ENCODE measurements at places on chromosomes 7 and 10.
A peak's percentile ranks its signal among the peaks of the same experiment; 100 is the strongest.

DNA sequence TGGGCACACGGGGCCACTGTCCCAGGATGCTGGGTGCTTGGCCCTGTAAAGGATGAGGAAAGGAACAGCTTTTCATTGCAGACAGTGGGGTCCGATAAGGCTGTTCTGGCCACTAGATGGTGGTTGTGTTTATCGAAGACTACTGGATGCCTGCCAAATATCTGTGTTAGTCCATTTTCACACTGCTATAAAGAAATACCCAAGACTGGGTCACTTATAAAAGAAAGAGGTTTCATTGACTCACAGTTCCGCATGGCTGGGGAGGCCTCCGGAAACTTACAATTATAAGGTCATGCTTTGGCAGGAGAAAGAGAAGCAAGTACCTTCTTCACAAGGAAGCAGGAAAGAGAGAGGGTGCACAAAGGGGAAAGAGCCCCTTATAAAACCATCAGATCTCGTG lies 32.2 kb upstream of the GARS1 start:
- no peak for DNase-seq
- no peaks in the 10 kb centered on the region for H3K27me3 ChIP-seq
- peaks cover 1% of the 10 kb centered on the region for H3K36me3 ChIP-seq
- no peaks in the 10 kb centered on the region for H3K4me1 ChIP-seq

DNA sequence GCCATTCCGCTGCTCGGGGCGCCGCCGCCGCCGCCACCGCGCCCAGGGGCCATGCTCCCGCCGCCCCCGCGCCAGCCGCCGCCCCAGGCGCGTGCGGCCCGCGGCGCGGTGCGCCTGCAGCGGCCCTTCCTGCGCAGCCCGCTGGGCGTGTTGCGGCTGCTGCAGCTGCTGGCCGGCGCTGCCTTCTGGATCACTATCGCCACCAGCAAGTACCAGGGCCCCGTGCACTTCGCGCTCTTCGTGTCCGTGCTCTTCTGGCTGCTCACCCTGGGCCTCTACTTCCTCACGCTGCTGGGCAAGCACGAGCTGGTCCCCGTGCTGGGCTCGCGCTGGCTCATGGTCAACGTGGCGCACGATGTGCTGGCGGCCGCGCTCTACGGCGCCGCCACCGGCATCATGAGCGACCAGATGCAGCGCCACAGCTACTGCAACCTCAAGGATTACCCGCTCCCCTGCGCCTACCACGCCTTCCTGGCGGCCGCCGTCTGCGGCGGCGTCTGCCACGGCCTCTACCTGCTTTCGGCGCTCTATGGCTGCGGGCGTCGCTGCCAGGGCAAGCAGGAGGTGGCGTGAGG lies 383 bp downstream of the MARVELD1 start:
- peak overlapping the region; percentile 97 for H3K27ac ChIP-seq
- H3K27me3 ChIP-seq = peaks cover 43% of the 10 kb centered on the region
- H3K36me3 ChIP-seq = peaks cover 1% of the 10 kb centered on the region
- H3K4me1 ChIP-seq = peaks cover 11% of the 10 kb centered on the region
- DNase-seq = peak; percentile 44
- peak overlapping the region; percentile 94 for H3K4me3 ChIP-seq

DNA sequence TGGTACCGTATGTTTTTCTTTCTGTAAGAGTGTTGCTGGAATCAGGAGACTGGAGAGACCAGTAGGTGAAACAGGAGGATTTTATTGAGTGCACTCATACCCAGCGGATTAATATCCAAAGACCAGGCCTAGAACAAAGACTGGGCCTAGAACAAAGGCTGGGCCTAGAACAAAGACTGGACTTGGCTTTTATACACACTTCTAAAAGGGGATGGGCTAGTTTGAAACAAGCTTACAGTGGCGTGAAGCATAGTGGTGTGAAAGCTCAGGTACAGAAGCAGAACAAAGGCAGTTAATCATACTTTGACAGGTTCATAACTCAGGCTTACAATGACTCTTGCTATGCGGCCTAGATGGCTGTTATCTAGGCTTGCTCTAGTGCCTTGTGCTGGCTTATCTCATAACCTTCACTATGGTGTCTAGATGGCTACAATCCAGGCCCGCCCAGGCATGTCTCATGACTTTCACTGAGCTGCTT lies 67.7 kb downstream of the TRIM24 start:
- peaks cover 75% of the 10 kb centered on the region for H3K36me3 ChIP-seq
- H3K27ac ChIP-seq = no peak overlapping the region
- no peaks in the 10 kb centered on the region for H3K4me1 ChIP-seq

GRCh38 chr7:130268463-130269317 lies 2.0 kb downstream of the CPA2 start:
- peaks cover 2% of the 10 kb centered on the region for H3K36me3 ChIP-seq
- H3K4me3 ChIP-seq = peak overlapping the region; percentile 66
- DNase-seq = no peak
- peak overlapping the region; percentile 21 for H3K27ac ChIP-seq

DNA sequence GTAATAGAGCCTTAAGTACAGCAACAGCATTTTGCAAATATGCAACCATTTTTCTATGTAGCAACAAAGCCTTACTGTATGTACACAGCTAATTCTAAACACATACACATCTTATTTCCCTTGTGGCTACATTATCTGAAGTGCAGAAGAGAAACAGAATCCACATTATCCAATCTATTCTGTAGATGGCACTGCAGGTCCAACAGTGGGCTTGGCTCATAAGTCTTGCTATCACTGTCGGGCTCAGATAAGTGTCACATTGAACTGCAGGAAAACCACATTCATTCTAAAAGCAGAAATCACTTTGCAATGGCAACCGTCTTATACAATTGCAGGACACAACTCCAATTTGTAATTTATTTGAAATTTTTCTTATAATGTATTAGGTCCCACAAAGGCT lies 109.8 kb upstream of the NOBOX start:
- no peak overlapping the region for H3K4me3 ChIP-seq
- peaks cover 10% of the 10 kb centered on the region for H3K4me1 ChIP-seq
- H3K27me3 ChIP-seq = no peaks in the 10 kb centered on the region
- H3K27ac ChIP-seq = no peak overlapping the region
- no peaks in the 10 kb centered on the region for H3K36me3 ChIP-seq
- DNase-seq = no peak

- no peaks in the 10 kb centered on the region for H3K27me3 ChIP-seq
- no peak overlapping the region for H3K4me3 ChIP-seq
- no peak for DNase-seq
- H3K27ac ChIP-seq = peak overlapping the region; percentile 1
Observed at GRCh38 chr7:21365866-21366624, 61.8 kb upstream of the SP4 start.

DNA sequence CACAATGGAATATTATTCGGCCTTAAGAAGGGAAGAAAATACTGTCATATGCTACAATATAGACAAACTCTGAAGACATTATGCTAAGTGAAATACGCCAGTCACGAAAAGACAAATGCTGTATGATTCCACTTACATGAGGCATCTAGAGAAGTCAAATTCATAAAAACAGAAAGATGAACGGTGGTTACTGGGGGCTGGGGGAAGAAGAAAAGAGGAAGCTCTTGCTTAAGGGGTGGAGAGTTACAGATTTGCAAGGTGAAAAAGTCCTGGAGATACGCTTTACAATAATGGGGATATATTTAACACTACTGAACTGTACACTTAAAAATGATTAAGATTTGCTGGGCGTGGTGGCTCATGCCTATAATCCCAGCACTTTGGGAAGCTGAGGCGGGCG lies 49.0 kb downstream of the PSMC2 start:
- no peak overlapping the region for H3K27ac ChIP-seq
- no peaks in the 10 kb centered on the region for H3K27me3 ChIP-seq
- H3K4me1 ChIP-seq = no peaks in the 10 kb centered on the region
- H3K36me3 ChIP-seq = no peaks in the 10 kb centered on the region

DNA sequence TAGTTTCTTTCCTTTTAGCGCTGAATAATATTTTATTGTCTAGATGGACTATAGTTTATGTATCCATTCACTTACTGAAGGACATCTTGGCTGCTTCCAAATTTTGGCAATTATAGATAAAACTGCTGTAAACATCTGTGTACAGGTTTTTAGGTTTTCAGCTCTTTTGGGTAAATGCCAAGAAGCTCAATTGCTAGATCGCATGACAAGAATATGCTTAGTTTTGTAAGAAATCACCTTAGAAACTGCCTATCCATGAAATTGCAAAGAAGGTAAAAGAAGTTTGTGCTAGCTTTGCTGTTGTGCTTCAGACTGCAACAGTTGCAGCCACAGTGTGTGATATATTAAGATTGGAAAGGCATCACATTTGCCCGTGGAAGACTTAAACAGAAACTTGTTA lies 103.2 kb upstream of the TNS3 start:
- no peak overlapping the region for H3K27ac ChIP-seq
- peaks cover 20% of the 10 kb centered on the region for H3K4me1 ChIP-seq
- no peak overlapping the region for H3K4me3 ChIP-seq

DNA sequence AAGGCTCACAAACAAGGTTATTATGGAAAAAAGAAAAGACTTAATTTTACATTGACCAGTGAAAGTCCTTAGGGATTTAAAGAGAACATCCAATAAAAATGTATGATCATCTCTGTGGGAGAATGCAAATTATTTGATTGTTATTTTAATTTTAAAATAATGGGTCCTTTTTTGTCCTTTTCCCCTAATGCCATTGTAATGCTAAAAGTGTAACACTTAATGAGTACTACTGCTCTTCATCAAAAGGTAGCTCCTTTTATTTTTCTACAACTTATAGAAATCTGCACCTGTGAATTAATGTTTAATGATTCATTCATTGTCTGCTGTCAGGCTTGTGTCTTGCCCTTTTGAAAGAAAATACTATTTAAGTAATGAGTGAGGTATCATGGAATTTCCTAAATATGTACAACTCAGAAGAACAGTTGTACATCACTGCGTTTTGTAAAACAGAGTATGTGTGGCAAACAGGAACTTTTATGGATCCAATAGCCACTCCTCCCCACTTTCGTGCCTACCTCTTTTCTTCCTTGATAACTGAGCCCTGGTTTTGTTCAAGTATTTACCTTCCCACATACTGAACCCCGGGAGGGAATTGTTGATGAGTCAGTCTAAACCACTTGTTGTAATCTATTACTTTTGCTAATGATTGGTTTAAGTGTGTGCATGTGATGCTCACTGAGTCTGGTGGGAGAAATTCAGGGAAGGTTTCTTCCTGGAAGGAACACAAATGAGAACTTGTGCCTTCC lies 19.9 kb upstream of the TRUB1 start:
- H3K4me1 ChIP-seq = peaks cover 14% of the 10 kb centered on the region
- no peaks in the 10 kb centered on the region for H3K36me3 ChIP-seq
- DNase-seq = no peak
- H3K4me3 ChIP-seq = no peak overlapping the region
- H3K27me3 ChIP-seq = no peaks in the 10 kb centered on the region

GRCh38 chr10:87000491-87000890 lies 19.6 kb upstream of the FAM25A start:
- no peaks in the 10 kb centered on the region for H3K36me3 ChIP-seq
- no peaks in the 10 kb centered on the region for H3K27me3 ChIP-seq
- no peaks in the 10 kb centered on the region for H3K4me1 ChIP-seq

DNA sequence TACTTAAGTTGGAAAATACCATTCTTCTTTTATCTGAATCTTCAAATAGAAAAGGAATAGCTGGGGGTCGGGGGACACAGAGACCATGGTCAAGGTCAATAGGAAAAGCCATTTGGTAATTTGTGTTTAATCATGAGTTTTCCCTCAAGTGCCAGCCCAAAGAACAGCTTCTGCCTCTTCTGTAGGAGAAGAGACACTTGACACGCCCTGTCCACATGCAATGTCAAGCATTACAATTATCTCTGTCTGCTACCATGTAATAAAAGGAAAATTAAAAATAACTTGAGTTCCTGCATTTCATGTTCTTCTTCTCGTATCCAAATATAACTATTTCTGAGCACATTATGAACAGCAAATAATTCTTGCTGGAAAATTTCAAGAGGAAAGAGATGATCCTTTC lies 241.7 kb downstream of the IPMK start:
- no peaks in the 10 kb centered on the region for H3K27me3 ChIP-seq
- H3K36me3 ChIP-seq = peaks cover 2% of the 10 kb centered on the region
- H3K4me3 ChIP-seq = no peak overlapping the region
- DNase-seq = no peak
- H3K4me1 ChIP-seq = peaks cover 9% of the 10 kb centered on the region

GRCh38 chr10:13745271-13745670 lies 158.5 kb downstream of the PRPF18 start:
- no peak overlapping the region for H3K27ac ChIP-seq
- DNase-seq = no peak
- H3K4me3 ChIP-seq = no peak overlapping the region
- no peaks in the 10 kb centered on the region for H3K36me3 ChIP-seq

DNA sequence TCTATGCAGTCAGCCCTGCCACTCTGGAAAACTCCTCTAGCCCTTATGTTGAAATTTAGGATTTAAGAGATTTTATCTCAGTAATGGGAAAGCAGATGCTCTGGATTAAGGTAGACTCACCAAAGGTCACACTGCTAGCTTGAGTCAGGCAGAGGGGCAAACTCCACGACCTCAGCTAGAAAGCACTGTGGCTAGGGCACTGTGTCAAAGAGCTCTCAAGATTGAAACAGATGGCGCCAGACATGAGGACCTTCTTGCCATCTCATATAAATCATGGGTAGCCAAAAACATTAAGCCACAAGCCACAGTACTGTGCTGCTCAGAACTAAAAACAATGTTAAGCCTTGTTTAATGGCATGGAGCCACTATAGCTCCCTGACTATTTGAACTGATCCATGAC lies 188.7 kb downstream of the DNAJC1 start:
- H3K4me3 ChIP-seq = no peak overlapping the region
- H3K36me3 ChIP-seq = peaks cover 12% of the 10 kb centered on the region
- H3K27me3 ChIP-seq = no peaks in the 10 kb centered on the region

- DNase-seq = no peak
- peaks cover 25% of the 10 kb centered on the region for H3K4me1 ChIP-seq
- peaks cover 16% of the 10 kb centered on the region for H3K27me3 ChIP-seq
- peak overlapping the region; percentile 67 for H3K27ac ChIP-seq
Observed at GRCh38 chr10:3500408-3500856, 284.6 kb downstream of the KLF6 start.

DNA sequence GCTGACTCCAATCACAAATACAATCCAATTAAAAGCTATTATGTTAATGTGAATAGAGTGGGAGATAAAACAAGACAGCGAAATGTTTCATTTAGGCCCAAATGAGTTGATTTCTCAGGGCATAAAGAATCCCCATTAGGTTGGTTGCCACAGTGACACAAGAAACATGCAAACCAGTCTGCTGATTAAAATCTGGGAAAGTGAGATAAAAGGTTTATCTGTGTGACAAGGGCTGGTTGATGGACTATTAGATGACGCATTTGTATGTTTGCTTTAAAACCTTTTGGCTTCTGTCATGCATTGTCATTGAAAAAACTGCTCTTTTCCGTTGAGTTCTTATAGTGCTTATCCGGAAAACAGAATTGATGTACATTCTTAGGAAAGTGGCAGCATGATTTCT lies 658.2 kb downstream of the GATA3 start:
- no peak for DNase-seq
- no peak overlapping the region for H3K27ac ChIP-seq
- H3K36me3 ChIP-seq = no peaks in the 10 kb centered on the region
- H3K4me3 ChIP-seq = no peak overlapping the region
- H3K27me3 ChIP-seq = peaks cover 2% of the 10 kb centered on the region

GRCh38 chr10:103620352-103620740 lies 126.8 kb downstream of the NEURL1 start:
- no peak overlapping the region for H3K4me3 ChIP-seq
- H3K36me3 ChIP-seq = peaks cover 4% of the 10 kb centered on the region
- no peak for DNase-seq
- no peaks in the 10 kb centered on the region for H3K27me3 ChIP-seq
- H3K27ac ChIP-seq = no peak overlapping the region

- H3K36me3 ChIP-seq = no peaks in the 10 kb centered on the region
- peak overlapping the region; percentile 54 for H3K27ac ChIP-seq
- peaks cover 16% of the 10 kb centered on the region for H3K4me1 ChIP-seq
Observed at GRCh38 chr10:12434277-12434676, 84.9 kb downstream of the CAMK1D start.

GRCh38 chr10:88182601-88182930 lies 319.1 kb downstream of the PTEN start:
- H3K36me3 ChIP-seq = no peaks in the 10 kb centered on the region
- no peak overlapping the region for H3K4me3 ChIP-seq
- peaks cover 2% of the 10 kb centered on the region for H3K4me1 ChIP-seq
- H3K27me3 ChIP-seq = peaks cover 5% of the 10 kb centered on the region
- DNase-seq = no peak
